ENCODE measurements at places on chromosomes 12 and 14.

GRCh38 chr12:111359231-111359913 is 9.5 kb downstream of the PHETA1 start:
- DNase-seq = peak; percentile 47

DNA sequence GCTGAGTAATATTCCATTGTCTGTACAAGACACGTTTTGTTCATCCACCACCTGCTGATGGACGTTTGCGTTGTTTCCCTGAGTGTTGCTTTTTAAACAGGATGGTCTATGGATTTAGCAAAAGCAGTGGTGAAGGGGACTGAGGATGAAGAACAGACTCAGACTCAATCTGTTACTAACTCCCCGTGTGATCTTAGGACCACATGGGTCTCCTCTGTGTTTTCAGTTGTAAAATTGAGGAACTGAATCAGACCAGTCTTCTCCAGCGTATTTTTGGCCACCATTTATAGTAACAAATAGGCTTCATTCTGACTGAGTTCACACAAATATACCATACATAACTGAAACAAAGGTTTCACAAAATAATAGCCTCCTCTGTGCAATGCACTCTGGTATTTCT is 85.6 kb downstream of the FOXN3 start:
- DNase-seq = no peak

DNA sequence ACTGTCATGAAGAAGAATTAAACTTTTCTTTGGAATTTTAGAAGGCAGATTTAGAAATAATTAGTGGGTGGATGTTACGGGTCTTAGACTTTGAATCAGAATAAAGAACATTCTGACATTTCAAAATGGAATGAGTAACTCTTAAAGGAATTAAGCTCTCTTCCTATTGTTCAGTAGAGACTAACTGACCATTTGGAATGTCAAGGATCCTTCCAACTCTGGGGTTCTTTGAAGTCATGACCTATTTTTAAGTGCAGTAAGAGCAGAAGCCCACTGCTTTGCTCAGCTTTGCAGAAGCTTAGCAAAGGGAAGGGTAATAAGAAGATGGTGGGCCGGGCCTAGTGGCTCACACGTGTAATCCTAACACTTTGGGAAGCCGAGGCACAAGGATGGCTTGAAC is 4.0 kb downstream of the CHURC1 start:
- DNase-seq = no peak

DNA sequence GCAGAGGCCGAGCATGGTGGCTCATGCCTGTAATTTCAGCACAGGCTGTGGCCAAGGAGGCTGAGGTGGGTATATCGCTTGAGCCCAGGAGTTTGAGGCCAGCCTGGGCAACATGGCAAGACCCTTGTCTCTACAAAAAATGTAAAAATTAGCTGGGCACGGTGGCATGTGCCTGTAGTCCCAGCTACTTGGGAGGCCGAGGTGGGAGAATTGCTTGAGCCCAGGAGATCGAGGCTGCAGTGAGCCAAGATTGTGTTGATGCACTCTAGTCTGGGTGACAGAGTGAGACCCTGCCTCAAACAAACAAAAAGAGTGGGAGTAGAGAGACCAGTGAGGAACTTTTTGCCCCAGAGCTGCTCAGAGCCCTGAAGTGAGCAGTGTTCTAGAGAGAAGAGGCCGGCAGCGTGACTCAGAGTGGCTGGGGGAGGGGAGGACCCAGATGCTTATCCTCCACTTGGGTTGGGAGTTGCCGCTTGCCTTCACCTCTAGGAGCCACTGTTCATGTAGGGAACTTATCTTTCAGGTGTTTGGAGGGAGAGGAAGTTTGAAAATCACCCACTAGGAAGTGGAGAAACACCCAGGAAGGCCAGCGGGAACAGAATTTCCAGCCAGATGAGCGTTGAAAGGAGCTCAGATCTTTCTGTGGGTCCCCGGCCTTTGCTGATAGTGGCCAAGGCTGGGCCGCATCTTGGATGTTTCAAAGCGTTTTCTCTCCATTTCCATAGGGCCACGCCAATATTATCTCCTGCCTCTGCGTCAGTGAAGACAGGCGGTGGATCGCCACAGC is 15.3 kb downstream of the CFAP251 start:
- no peak for DNase-seq

- no peak for DNase-seq
Observed at GRCh38 chr14:79967453-79967852, 243.9 kb downstream of the DIO2 start.

GRCh38 chr12:111387747-111388323 is 17.9 kb upstream of the SH2B3 start:
- no peak for DNase-seq

DNA sequence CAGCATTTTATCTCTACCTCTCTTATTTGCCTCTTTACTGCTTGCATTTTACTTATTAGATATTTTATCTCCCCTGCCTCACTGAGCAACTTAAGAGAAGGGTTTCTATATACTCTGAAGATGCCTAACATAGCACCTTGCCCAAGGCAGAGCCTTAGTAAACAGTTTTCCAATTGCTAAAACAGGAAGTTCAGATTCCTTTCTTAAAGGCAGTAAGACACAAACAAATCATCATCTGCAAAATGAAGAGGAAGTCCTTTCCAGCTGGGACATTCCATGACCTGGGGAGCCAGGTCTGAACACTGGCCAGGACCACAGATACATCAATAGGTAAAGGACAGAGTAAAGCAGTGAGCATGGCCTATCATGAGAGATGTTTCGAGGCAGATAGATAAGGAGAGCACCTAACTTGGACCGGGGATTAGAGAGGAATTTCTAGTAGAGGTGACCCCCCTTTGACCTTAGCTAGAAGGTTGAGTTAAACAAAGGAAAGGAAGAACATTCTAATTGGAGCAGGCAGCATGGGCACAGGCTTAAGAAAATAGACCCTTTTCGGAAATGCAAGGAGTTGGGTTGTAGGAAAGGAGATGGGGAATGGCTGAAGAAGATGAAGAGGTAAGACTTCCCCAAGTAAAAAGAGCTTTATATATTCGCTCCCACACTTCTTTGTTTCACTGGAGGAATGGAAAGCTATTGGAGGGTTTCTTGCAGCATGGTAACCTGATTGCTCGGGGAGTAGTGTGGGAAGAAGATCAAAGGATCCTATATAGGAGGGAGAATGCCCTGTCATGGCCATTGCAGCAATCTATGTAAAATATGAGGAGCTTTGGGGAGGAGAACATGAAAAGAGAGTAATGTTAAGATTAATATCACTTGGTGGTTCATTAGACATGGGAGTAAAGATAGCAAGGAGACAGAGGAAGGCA is 94.8 kb downstream of the PHLDA1 start:
- no peak for DNase-seq

- DNase-seq = no peak
Observed at GRCh38 chr14:30993071-30993470, 32.4 kb upstream of the AP4S1 start.

GRCh38 chr14:70884595-70885342 is 22.5 kb upstream of the PCNX1 start:
- DNase-seq = peak; percentile 41

GRCh38 chr12:7994731-7995205 is 37.7 kb upstream of the FOXJ2 start:
- DNase-seq = no peak

- no peak for DNase-seq
Observed at GRCh38 chr12:3142386-3142785, 65.2 kb downstream of the TSPAN9 start.

DNA sequence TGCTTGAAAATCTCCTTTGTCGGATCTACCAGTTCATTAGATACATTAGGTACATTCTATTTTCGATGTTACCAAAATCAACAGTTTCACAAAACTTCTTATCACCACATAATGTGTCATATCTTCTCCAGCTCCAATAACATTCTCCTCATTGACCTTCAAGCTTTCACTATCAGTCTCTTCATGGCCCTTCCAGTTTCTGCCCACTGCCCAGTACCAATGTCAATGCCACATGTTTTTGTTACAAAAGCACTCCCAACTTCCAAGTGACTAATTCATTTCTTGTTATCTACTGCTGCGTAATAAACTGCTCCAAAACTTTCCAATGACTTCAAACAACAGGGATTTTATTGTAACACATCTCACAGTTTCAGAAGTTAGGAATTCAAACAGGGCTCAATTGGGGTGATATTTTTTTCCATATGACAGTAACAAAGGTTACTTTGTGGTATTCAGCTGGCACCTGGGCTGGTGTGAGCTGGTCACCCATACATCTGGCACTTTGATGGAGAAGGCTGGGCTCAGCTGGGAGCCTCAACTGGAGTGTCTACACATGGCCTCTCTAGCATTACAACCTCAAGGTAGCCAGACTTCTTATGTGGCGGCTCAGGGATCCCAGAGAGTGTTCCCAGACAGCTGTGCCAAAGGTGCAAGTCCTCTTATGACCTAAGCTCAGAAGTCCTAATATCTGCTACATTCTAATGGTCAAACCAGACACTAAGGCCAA is 6.1 kb downstream of the OR5AU1 start:
- DNase-seq = no peak

- peak; percentile 65 for DNase-seq
Observed at GRCh38 chr12:28253161-28253641, 62.9 kb downstream of the CCDC91 start.

GRCh38 chr14:73220061-73220460 is 17.2 kb upstream of the PAPLN start:
- no peak for DNase-seq

DNA sequence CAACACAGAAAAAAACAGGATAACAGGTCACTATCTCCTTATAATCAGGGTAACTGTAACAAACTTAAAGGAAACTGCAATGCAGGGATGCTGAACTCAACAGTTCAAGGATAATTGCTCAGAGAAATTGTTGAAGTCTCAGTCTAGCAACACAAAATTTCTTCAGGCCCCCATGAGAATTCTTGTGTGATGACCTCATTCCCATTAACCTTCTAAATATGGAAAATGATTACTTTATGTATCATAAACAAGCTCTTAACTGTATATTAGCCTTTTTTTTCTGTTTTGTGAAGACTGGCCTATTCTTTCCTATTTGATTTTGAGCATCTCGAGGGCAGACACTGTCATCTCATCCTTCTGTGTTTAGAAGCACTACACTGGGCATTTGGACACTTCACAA is 47.1 kb downstream of the IGF1 start:
- no peak for DNase-seq

- DNase-seq = no peak
Observed at GRCh38 chr12:127143020-127143419, 1124.0 kb upstream of the TMEM132C start.

DNA sequence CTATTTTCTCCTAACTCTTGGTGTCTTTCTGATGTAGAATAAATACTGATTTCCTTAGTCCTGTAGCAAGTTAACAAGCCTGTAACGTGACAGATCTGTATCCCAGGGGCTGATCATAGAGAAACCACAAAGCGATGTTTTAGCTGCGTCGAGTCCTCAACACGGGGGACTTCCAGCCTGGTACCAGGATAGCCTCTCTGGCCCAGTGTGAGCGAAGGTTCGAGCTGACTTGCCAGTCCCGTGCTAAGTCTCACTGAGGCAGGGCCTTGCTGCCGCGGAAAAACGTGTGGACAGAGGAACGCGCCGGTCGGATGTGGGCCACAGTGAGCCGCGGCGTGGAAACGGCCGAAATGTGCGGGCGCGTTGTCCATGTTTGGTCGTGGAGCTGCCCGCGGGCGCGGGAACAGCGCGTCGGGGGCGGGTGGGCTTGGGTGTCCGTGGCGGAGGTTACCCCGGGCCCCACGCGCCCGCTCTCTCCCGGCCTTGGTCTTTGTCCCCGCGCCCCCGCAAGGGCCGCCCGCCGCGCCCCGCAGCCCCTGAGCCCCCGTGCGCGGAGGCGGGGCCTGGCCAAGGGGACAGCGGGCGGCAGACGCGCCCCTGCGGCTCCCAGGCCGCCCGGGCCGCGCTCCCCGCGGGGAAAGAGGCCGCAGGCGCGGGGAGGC is 531 bp upstream of the EML1 start:
- peak; percentile 40 for DNase-seq

- no peak for DNase-seq
Observed at GRCh38 chr12:117105902-117106301, 6.7 kb upstream of the TESC start.

DNA sequence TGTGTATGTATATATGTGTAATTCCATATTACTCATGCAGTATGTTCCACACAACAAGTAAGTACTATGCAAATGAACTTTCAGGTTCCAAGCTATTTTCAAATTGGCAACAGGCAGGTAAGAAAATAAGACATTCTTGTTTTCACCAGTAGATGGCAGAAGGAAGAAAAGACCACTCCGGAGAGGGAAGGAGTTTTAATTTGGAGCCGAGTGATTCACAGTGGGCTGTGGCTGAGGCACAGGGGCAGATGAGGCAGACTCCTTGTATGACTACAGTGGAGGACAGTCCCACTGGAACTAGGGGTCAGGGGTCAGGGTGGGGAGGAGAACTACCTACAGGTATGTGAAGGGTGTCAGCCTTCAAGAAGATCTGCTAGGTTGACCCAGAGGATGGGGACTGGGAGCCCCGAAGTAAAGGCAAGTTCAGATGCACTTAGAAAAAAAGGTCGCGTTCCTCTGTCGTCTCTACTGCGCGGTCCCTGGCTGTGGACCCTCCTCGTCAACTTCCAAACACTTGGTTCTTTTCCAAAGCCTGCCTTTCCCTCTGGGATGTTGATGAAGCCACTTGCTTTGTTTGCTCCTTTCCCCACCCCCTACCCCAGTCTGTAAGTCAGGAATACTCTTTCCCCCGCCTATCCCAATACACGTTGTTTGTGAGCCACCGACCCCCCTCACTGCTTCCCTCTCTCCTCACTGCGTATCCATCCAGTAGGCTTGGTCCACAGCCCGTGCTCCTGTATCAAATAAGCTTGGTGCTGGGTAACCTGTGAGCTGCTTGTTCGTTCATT is 24.1 kb downstream of the DDX47 start:
- peak; percentile 63 for DNase-seq

GRCh38 chr14:99251721-99252120 is 20.3 kb downstream of the BCL11B start:
- DNase-seq = no peak

- DNase-seq = no peak
Observed at GRCh38 chr14:70816525-70816924, 7.2 kb upstream of the MAP3K9 start.

- DNase-seq = no peak
Observed at GRCh38 chr14:36916668-36917067, 255.0 kb downstream of the PAX9 start.

GRCh38 chr14:87153391-87153790 is 839.6 kb downstream of the GALC start:
- DNase-seq = no peak

DNA sequence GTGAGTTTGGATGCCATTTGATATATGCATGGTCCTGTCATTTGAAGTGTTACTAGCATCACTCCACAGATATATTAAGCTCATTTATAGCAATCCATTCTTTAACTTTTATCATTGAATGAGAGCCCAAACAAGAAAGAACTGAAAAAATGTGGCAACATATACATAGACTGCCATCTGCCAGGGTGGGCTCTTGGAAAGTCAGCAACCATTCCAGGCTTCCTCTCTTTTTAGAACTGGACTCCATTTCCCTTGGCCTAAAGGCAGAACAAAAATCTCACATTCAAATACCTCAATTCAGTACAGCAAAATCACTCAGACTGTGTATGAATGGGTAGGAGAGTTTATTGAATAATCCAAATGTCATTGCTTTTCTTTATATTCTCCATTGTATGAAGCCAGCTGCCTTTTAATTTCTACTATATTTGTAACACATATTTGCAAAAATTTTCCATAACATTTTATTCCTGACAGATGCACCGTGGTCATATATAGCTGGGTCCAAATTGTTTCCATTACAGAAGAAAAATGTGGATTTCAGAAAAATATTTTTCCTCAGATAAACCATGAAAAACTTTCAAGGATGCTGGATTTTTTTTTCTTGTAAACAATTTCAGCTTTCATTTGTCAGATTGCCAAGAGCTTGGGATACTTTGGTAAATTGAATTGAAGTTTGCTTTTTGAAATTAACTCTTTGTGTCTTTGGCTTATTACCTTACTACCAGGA is 1252.3 kb upstream of the SEL1L start:
- DNase-seq = no peak
